Activated naive CD8-positive, alpha-beta T cell treated with anti-CD3 and anti-CD28 coated beads for 36 hours (primary cell): ENCODE measurements at places on chromosomes 2 and 18. TPM values are rescaled to one million over a fixed set of nuclear protein-coding genes. Genes with fewer than 3 reads are reported as not detected.

GRCh38 chr2:152097801-152098495 is 896 bp downstream of the CACNB4 start:
- no peaks in the 10 kb centered on the region for H3K36me3 ChIP-seq
- H3K27ac ChIP-seq = no peak overlapping the region
- H3K4me1 ChIP-seq = peaks cover 17% of the 10 kb centered on the region
- peak overlapping the region; percentile 68 for H3K4me3 ChIP-seq

DNA sequence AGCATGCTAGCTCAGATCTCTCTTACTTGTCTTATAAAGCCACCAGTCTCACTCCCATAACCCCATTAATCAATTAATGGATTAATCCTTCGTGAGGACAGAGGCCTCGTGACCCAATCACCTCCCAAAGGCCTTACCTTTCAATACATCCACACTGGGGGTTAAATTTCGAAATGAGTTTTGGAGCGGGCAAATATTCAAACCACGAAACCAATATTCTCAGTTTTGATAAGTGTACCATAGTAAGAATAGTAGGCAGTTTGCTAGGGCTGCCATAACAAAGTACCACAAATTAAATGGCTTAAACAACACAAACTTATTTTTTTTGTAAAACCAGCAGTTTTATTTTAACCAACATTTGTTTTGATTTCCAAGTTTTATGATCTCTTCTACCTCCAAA is 15.2 kb downstream of the HIBCH start:
- H3K4me3 ChIP-seq = no peak overlapping the region
- H3K36me3 ChIP-seq = peaks cover 44% of the 10 kb centered on the region
- H3K27me3 ChIP-seq = no peaks in the 10 kb centered on the region
- DNase-seq = no peak

DNA sequence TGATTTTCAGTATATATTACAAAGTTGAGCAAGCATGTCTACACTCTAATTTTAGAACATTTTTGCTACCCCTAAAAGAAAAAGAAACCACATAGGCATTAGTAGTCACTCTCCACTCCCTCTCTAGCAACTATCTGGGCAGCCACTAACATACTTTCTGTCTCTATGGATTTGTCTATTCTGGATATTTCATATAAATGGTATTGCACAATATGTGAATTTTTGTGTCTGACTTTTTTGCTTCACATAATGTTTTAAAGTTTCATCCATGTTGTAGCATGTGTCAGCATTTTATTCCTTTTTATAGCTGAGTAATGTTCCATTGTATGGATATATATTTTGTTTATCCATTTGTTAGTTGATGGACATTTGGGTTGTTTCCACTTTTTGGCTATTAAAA is 232.5 kb upstream of the CTAGE1 start:
- H3K4me3 ChIP-seq = no peak overlapping the region
- DNase-seq = no peak
- no peak overlapping the region for H3K27ac ChIP-seq
- H3K27me3 ChIP-seq = peaks cover 8% of the 10 kb centered on the region

GRCh38 chr18:2840521-2840920 is 6.3 kb upstream of the EMILIN2 start:
- H3K27ac ChIP-seq = no peak overlapping the region
- peaks cover 2% of the 10 kb centered on the region for H3K4me1 ChIP-seq
- DNase-seq = no peak
- H3K4me3 ChIP-seq = no peak overlapping the region
- H3K36me3 ChIP-seq = peaks cover 5% of the 10 kb centered on the region

- H3K36me3 ChIP-seq = no peaks in the 10 kb centered on the region
- H3K27me3 ChIP-seq = no peaks in the 10 kb centered on the region
- peaks cover 3% of the 10 kb centered on the region for H3K4me1 ChIP-seq
- no peak overlapping the region for H3K4me3 ChIP-seq
Observed at GRCh38 chr2:133839677-133840076, 271.4 kb upstream of the NCKAP5 start.

Gene PLGLB2
- total RNA-seq = 0.68 TPM

DNA sequence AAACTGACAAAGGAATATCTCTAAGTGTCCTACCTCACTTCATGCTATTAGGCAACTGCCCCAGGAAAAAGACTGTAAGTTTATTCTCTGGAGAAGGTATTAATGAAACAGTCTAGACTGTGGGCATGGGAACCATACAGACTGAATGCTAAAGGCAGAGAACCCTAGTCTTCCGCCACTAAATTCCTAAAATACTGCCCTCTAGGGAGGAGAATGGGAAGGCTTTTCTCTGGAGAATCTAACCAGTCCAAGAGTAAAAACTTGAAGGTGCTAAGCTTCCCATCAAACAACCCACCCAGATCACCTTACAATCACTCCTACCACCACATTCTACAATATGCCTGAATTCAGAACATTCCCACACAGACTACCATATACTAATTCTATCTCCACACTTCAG is 3.4 kb downstream of the SRBD1 start:
- DNase-seq = no peak
- H3K36me3 ChIP-seq = peaks cover 7% of the 10 kb centered on the region
- no peaks in the 10 kb centered on the region for H3K27me3 ChIP-seq
- peaks cover 24% of the 10 kb centered on the region for H3K4me1 ChIP-seq
- no peak overlapping the region for H3K27ac ChIP-seq
- H3K4me3 ChIP-seq = no peak overlapping the region

Gene CRYBA2
- not detected for total RNA-seq

Gene HOXD13
- total RNA-seq = not detected

Gene LOXHD1
- total RNA-seq = 0.14 TPM

- peaks cover 6% of the 10 kb centered on the region for H3K4me1 ChIP-seq
- no peaks in the 10 kb centered on the region for H3K36me3 ChIP-seq
- H3K4me3 ChIP-seq = peak overlapping the region; percentile 69
- no peak overlapping the region for H3K27ac ChIP-seq
Observed at GRCh38 chr2:196592331-196592910, 47.1 kb upstream of the CCDC150 start.

Gene SLC19A3
- not detected for total RNA-seq

DNA sequence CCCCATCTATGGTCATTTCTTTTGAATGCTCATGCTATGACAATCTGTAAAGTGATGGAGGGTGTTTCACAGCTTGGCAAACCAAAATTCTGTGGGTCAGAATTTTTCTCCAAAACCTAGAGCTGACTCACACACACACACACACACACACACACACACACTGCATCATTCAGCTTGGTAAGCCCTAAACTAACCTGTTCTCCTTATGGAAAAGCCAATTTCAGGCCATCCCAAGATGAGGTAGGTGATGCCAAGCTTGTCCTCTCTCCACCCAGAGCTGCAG is 45.0 kb upstream of the NRP2 start:
- no peaks in the 10 kb centered on the region for H3K27me3 ChIP-seq
- no peak for DNase-seq
- H3K36me3 ChIP-seq = no peaks in the 10 kb centered on the region
- H3K4me1 ChIP-seq = no peaks in the 10 kb centered on the region

DNA sequence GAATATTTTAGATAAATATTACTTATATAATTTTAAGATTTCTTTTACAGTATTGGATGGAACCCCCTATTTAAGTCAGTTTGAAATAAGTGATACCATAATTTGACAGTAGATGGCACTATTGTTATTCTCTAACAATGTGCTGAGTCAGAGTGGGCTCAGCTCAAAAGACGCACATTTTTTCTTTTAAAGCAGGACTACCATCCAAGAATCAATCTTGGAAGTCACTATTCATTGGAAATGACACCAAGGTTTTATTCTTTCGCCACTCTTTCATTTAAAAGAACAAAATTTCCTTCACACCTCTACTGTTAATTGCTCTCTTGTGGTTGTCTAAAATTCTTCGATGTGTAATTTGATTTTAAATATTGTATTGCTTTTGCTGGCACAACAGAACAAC is 32.6 kb upstream of the SPAG16 start:
- peaks cover 7% of the 10 kb centered on the region for H3K27me3 ChIP-seq
- no peak for DNase-seq
- no peak overlapping the region for H3K27ac ChIP-seq
- H3K4me3 ChIP-seq = no peak overlapping the region

Gene IGFBP2
- 39.1 TPM for total RNA-seq

Gene CIDEA
- total RNA-seq = not detected

Gene RUFY4
- 1.6 TPM for total RNA-seq

DNA sequence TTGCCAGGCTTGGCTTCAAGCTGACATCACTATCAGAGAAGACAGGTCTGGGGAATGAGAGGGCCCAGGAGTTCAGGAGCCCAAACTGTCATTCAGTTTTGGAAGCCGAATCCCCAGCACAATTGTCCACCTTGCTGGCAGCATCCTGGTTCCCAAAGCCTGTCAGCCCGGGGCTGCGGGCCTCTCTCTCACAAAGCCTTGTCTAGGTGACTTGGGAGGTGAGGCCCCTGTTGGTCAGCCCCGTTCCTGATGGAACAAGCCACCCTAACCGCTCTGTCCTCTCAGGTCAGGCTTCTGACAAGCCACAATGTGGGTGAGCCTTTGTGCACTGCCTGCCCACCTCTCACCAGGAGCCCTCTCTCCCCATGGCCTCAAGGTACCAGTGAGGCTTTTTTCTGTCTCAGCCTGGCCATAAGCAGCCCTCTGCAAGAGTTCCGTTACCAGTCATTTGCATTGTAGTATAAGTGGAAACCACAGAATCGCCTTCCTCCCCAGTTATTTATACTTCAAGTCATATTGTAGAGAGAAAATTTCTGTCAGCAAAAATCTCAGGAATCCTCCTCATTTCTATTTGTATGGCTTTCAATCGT is 100.6 kb downstream of the MSH2 start:
- H3K36me3 ChIP-seq = peaks cover 34% of the 10 kb centered on the region
- H3K27me3 ChIP-seq = peaks cover 4% of the 10 kb centered on the region
- DNase-seq = no peak
- no peak overlapping the region for H3K4me3 ChIP-seq

DNA sequence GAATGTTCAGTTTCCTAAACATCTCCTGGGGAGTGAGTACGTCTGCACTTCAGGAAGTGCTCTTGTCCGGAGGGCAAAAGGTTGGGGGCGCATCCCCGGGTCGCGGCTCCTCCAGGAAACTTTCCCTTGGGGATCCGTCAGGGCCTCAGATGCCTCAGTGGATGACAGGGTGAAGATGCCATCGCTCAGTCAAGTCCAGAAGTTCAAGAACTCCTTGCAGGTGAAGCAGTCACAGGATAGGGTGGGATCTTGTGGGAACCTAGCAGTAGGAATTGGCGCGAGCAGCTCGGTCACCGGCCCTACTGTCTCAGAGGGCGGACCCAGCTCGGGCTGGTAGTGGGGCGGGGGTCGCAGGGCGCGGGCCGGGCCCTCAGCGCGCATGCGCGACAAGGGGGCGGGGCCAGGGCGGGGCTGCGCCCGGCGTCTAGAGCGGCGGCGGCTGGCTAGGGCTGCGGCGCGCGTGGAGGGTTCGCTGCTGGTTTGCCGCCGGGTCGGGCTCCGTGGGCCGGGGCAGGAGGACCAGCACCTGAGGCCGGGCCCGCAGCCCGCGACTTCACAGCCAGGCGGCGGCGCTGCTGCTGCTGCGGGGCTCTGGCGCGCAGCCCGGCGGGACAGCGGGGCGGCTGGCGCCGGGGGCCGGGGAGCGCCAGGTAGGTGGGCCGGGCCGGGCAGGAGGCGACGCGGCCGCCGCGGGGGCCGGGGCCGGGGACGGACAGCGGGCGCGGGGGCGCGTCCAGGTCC is at the start of gene INPP4A:
INPP4A (plus strand) TSS at position 423 of the 741 bp plus-strand sequence. CDS start 75,191 bp downstream, outside the sequence.
- peaks cover 40% of the 10 kb centered on the region for H3K4me1 ChIP-seq
- DNase-seq = peak; percentile 80
- no peaks in the 10 kb centered on the region for H3K27me3 ChIP-seq
- H3K4me3 ChIP-seq = peak within 1 kb of the TSS; percentile 90
- H3K27ac ChIP-seq = peak within 1 kb of the TSS; percentile 88

DNA sequence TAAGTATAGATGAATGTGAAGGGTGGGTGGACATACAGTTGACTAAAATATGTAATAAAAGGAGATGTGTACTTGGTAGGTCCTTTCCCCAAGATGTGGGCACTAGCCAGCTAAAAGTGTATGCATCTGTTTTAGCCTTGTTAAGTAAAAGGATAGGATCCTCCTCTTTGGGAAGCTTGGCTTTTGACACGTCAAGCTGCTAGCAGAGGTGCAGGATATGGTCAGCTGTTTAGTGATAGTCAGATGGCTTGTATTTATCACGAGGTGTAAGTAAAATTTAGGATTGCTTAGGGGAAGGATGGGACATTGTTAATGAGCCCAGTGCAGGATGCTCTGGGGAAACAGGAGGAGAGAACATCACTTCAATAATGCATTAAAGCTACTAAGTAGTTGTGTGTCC is 1.5 kb downstream of the MFSD6 start:
- no peaks in the 10 kb centered on the region for H3K27me3 ChIP-seq
- H3K4me3 ChIP-seq = peak overlapping the region; percentile 86
- peaks cover 8% of the 10 kb centered on the region for H3K36me3 ChIP-seq

GRCh38 chr2:199216253-199216652 is 241.5 kb downstream of the SATB2 start:
- DNase-seq = no peak
- no peaks in the 10 kb centered on the region for H3K4me1 ChIP-seq
- H3K27me3 ChIP-seq = peaks cover 4% of the 10 kb centered on the region
- no peak overlapping the region for H3K4me3 ChIP-seq
- H3K36me3 ChIP-seq = no peaks in the 10 kb centered on the region
- H3K27ac ChIP-seq = no peak overlapping the region

DNA sequence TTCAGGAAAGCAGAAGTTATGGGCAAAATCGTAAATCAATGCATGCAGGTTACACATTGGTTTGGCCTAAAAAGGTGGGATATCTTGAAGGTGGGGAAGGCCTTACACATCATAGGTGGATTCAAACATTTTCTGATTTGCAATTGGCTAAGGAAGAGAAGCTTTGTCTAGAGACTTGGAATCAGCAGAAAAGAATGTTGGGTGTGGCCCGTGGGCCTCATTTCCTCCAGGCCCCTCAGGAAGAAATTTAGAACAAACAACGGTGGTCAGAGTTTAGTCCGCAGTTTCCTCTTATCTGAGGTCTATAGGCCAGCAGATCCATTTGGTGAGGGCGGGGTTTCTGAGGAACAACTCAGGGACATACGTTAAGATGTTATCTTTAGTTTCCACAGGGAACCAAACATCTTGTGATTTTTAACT is 50.9 kb upstream of the AFF3 start:
- H3K4me3 ChIP-seq = no peak overlapping the region
- no peaks in the 10 kb centered on the region for H3K4me1 ChIP-seq
- DNase-seq = no peak
